ENCODE measurements at places on chromosomes 2 and 18. TPM values are rescaled to one million over a fixed set of nuclear protein-coding genes. Genes with fewer than 3 reads are reported as not detected.

- DNase-seq: no peak
Measured at GRCh38 chr2:192060161-192060560, 134.6 kb downstream of the TMEFF2 start.

GRCh38 chr2:212032536-212033219 lies 505.9 kb downstream of the ERBB4 start:
- no peak for DNase-seq

GRCh38 chr2:56021136-56021474 lies 97.5 kb upstream of the EFEMP1 start:
- no peak for DNase-seq

DNA sequence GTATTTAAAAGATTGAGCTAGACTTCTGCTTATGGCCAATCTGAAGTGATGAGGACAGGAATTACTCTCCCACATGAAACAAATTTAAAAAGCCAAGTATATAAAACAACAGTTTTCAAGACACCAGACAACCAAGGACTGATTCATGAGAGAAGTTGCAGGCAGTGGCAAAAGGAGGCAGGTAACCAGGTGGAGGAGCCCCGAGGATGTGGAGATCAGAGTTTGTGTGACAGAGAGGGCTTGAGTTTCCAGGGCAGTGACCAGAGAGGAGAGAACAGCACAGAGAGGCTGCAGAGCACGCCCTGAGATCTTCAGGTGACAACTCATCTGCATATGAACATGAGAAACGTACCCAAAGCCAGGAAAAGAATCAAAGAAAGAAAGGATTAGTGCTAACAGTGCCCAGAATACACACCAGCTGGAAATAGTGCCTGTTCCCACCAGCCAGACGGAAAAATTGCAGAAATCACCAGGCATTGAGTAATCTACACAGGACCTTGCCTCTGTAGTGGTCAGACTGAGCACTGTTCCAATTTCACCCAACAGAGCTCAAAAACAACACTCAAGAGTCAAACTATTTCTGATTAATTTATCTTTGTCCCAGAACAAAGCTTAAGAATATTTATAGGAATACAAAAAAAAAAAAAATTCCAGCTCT lies 173.1 kb downstream of the SEPTIN10 start:
- DNase-seq: no peak

GRCh38 chr18:59484131-59484530 lies 125.1 kb upstream of the LMAN1 start:
- no peak for DNase-seq

DNA sequence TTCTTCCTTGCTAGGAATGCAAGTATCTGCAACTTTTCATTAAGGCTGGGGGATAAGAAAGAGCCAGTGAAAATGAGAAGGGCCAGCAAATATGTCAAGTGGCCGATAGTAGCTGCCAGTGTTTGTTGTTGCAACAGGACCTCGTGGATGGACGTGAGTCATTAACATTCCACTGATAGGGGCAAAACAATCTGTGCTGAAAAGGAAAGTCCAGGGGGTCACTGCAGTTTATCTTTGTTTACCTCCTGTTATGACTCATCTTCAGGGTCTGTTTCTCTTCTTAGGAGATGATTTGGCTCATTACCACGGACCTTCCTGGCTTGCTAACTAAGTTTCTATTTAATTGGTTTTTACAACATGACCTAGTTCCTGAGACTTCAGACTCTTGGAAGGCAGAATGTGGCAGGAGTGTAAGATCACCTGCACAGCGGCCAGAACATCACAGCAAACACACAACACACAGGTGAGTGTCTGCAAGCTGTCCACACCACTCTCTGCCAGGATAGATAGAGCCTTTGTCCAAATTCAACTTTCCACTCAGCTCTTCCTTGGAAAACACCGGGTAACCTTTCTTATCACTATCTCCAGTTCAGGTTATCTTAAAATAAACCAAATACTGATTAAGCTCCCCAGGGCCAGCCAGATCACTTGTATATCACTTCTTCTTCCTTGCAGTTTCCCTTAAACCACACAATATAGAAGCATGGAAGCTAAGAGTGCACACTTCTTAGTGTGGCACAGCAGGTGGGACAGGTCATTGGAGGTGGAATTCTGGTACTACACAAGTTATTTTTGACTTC lies 157.5 kb upstream of the LMAN1 start:
- DNase-seq: peak; percentile 7

GRCh38 chr2:10283106-10284062 lies 19.3 kb upstream of the HPCAL1 start:
- peak; percentile 20 for DNase-seq

GRCh38 chr2:166891727-166892126 lies 3.4 kb downstream of the XIRP2 start:
- DNase-seq: no peak

GRCh38 chr2:8966123-8966908 lies 37.2 kb downstream of the MBOAT2 start:
- peak; percentile 33 for DNase-seq

- peak; percentile 97 for DNase-seq
Measured at GRCh38 chr2:26696351-26696816, 3.9 kb downstream of the KCNK3 start.

DNA sequence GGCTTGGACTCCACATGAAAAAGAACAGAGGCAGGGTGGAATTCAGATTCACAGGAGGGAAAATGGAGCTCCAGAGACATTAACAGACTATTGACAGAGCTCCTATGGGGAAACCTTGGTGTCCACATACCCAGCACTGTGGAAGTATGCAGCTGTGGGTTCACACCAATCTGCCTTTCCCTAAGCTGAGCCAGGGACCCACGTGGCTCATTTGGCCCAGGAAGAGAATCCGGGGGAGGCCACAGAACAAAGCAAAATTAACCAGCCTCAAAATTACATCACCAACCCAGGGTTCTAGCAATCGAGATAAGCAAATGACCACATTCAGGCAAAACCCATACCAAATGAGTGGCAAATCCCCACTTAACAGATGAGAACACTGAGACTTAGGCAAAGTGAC lies 105.8 kb upstream of the TWIST2 start:
- no peak for DNase-seq

DNA sequence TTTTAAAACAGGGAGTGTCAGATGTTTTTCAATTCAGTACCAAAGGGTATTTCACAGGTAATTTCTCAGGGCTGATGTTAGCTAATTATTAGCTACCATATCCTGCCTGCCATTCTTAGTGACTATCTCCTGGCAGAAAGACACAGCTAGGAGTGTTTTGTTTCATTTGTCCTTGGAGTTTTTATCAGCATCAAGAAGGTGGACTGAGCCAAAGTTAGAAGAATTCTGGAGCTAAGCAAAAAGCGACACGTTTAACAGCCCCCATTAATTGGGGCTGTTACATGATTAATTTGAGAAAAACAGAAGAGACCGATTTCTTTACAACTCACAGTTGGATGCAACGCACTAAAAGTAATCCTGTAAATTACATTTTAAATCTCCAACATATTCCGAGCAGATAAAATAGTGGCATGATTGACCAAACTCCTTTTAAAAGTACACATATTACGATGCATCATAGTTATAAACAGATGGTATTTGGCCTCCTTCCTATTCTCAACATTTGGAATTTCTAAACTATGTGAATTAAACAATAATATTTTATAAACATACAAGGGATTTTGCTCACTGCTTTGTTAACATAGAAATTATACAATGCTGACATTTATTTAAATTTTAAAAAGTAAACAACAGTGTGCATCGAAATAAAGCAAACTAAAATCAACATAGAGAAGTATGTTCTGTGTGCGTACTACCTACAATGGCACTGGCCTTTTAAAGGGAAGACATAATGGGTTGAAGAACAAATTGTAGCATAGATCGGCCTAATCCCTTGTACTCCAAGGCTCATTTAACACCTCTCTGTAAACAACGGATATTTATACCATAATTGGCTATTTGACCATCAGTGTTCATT lies 585.1 kb downstream of the ZEB2 start:
- DNase-seq: no peak

DNA sequence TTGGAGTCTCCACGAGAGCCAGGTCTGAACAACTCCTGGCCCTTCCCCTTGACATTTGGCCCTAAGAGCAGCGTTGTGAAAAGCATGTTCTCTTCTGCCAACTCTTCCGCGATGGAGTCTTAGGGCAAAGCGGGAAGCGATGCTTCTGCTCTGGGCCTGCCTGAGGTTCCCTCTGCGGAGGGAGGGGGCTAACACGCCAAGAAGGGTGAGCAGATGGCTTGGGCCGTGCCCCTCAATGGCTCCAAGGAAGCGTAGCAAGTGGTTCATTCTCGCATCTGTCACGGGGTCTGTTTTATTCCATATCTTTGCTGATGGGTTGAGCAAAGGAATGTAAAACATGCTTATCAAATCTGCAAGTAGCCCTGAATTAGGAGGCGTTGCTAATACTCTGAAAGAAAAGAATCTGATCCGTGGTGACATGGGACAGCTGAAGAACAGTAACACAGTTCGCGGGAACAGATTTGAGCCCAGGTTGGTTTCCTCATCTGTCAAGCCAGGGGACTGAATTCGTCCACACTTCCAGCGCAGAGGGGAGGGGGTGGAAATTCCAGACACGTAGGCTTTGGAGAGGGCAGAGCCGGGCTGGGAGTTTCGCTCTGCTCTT lies 38.0 kb downstream of the DNMT3A start:
- DNase-seq: no peak

GRCh38 chr2:214604861-214605260 lies 194.0 kb downstream of the VWC2L start:
- DNase-seq: no peak

GRCh38 chr18:37435996-37436395 lies 129.6 kb downstream of the CELF4 start:
- no peak for DNase-seq

DNA sequence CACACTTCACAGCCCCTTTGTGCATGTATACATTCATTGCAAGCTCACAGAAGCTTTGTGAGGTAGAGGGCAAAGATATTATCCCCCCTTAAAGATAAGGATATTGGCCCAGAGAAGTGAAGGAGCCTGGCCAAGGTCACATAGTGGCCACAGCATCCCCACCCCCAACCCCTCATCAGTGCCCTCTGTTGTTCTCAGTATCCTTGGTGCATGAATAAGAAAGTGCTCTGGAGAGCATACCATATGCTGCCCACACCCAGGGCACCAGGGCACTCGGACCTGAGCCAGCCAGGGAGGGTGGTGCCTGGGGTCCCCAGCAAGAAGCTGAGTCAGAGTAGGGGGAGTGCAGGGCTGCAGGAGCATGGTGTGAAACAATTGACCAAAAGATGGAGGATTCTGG lies 3.3 kb downstream of the DYSF start:
- DNase-seq: no peak

DNA sequence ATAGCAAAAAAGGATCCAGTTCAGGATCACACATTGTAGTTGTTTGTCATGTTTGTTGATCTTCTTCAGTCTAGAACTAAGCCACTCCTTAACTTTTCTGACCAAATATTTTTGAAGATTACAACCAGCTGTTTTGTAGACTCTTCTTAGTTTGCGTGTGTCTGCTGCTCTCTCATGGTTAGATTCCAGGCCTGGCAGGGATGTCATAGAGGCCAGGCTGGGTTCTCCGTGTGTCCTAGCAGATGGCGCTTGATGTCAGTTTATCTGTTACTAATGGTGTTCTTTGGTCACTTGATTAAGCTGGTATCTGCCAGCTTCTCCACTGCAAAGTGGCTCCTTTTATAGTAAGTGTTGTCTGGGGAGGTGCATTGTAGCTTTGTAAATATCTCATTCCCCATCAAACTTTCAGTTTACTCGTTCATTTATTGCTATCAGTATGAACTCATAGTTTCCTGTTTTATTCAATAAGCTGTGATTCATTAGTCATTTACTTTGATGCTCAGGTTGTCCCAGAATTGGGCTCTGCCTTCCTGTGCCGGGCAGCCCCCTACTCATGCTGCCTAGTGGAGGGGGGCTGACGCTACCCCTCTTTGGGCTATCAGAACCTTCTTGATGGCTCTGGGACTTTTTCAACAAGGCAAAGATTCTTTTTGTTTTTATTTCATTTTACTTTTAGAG lies 42.1 kb downstream of the GRHL1 start:
- no peak for DNase-seq

GRCh38 chr18:8611916-8612576 lies 2.8 kb downstream of the RAB12 start:
- DNase-seq: peak; percentile 76

- no peak for DNase-seq
Measured at GRCh38 chr2:143300536-143300935, 171.3 kb downstream of the ARHGAP15 start.

The EPB41L3 gene
- total RNA-seq: 0.63 TPM

The FAM237A gene
- total RNA-seq: not detected

The POMC gene
- 0.39 TPM for total RNA-seq

The MBOAT2 gene
- 76.3 TPM for total RNA-seq

The CXCR4 gene
- total RNA-seq: not detected

The GDF7 gene
- not detected for total RNA-seq

The SIGLEC15 gene
- total RNA-seq: 0.18 TPM

The DOK6 gene
- total RNA-seq: not detected

The IL1R2 gene
- 37.9 TPM for total RNA-seq

The ZNF2 gene
- 3.8 TPM for total RNA-seq

The MC2R gene
- not detected for total RNA-seq

The IAH1 gene
- 62.0 TPM for total RNA-seq

Measured in foreskin keratinocyte (primary cell).